ENCODE measurements at places on chromosomes 5 and 9.

GRCh38 chr5:169100735-169101075 lies 200.2 kb downstream of the SLIT3 start:
- no peak for DNase-seq

- no peak for DNase-seq
Observed at GRCh38 chr5:157335534-157336422, 69.9 kb downstream of the CYFIP2 start.

- DNase-seq, result no peak
Observed at GRCh38 chr9:78994471-78994870, 577.3 kb upstream of the TLE4 start.

DNA sequence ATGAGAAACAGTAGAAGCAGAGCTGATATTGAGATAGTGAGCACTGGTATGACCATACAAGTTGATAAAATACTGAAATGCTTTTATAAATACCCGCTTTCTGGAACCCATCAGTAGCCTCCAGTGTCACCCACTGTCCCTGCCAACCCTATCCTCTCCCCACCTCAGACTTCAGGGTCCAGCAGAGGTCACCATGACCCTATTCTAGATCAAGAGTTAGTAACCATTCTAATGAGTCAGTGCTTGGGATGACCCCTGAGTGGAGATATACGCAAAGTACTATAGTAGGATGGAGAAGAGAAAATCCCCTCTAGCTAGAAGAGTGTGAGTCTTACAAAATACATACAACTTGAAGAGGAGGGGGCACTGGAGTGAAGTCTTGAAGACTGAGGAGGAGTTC lies 297.9 kb upstream of the BRINP1 start:
- DNase-seq, result no peak

- DNase-seq, result no peak
Observed at GRCh38 chr9:80885894-80886293, 803.5 kb downstream of the TLE1 start.

- no peak for DNase-seq
Observed at GRCh38 chr9:84173961-84174360, 166.6 kb downstream of the SLC28A3 start.

DNA sequence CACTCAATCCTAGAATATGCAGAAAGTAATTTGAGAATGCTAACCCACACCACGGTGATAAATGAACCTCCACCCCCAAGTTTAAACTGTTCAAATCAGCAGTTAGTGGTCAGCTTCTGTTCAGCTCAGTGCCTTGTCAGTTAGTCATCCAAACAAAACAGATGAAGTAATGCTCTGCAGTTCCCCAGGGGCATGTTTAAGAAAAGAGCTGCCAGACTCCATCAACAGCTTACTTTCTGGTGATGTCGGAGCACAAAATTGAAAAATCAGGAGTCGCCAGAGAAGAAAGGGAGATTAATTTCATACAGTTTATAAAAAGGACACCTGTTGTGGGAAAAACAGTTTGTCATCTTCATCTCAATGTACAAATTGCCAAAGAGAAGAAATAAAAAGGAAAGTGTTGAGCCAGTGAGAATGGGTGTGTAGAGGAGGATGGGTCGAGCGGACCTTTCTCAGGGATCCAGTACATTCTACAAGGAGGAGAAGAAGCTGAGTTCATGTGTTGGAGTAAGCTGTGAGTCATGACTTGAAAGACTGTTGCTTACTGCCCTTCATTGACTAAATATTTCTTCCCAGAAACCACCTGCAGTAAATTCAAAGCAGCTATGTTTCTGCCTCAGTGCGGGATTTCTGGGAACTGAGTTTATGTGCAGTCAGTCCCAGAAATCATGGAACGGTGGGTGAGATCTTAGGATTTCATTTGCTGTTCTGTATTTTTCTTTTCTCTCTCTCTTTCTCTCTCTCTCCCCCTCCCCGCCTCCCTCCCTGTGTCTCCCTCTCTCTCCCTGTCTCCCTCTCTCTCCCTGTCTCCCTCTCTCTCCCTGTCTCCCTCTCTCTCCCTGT lies 13.7 kb downstream of the TRIO start:
- no peak for DNase-seq

DNA sequence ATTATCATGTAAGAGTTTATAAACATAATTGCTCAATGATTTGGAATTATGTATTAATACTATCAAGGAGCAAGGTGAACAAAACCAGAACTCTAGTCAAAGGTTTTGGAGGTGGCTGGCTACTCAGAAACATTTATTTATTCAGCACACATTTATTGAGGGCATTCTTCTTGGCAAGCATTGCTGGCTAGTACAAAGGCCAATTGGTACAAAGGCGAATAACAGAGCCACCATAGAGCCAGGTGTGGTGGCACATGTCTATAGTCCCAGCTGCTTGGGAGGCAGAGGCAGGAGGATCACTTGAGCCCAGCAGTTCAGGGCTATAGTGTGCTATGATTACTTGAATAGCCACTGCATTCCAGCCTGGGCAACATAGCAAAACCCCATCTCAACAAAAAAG lies 242.1 kb downstream of the CWC27 start:
- DNase-seq, result no peak

- no peak for DNase-seq
Observed at GRCh38 chr5:83549674-83550073, 78.1 kb downstream of the VCAN start.
